Kidney glomerular epithelial cell (primary cell): ENCODE measurements at places on chromosomes 6 and 20.

- no peak for DNase-seq
These were observed 29.1 kb downstream of the DDX27 start for GRCh38 chr20:49248301-49248700.

DNA sequence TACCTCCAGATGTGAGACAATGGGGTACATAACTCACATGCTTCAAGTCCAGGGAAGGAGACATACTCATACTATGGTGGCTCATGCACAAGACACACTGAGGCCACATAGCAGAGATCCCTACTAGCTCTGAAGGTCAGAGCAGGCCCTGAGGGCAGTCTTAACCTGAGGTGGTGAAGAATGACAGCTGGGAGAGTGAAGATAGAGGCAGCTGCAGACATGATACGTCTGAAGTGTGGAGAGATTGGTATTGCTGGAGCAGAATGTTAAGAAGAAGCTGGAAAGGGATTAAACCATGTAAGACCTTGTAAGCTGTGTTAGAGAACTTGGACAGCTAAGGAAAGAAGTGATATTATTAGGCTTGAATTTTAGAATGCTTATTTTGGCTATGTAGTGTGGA, 32.9 kb downstream of the PGM3 start:
- DNase-seq: no peak

GRCh38 chr20:43789593-43789992, 62.8 kb upstream of the GTSF1L start:
- DNase-seq: no peak

DNA sequence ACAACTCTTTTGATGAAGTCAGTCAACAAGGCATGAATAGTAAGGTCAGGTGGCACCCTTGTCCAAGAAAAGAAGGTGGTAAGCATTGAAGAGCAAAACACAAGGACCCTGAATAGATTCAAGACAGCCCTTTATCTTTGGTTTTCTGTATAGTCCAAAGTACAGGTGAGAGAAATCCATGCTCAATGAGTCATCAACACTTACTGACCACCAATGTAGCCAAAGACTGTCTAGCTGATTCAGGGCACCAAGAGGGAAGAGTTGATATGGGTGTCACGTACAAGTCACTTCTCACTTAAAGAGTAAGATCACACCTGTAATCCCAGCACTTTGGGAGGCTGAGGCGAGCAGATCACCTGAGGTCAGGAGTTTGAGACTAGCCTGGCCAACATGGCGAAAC, 528.3 kb downstream of the CD83 start:
- DNase-seq: no peak

DNA sequence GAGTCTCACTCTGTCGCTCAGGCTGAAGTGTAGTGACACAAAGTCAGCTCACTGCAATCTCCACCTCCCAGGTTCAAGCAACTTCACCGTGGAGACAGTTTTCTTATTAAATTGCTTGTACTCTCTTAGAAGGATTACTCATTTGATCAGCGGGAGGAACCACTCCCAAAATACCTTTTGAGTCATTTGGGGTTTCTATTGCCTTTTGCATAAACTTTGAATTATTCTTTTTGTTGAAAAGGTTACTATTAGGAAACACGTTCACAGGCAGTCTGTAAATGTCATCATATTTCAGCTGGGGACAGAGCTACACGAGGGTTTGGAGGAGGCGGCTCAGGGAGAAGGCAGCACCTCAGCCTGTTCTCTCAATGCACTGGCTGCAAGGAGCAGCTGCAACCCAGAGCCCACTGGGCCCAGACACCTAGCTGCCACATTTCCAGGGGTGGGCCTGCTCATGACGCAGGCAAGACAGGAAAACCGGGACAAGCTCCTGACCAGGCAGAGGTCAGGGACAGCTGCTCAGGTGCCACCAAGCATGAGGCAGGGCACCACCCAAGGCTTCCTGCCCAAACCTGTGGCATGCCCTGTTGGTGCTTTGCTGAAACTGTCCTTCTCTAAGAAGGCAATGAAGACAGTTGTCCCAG, 205.9 kb downstream of the BMP7 start:
- no peak for DNase-seq

DNA sequence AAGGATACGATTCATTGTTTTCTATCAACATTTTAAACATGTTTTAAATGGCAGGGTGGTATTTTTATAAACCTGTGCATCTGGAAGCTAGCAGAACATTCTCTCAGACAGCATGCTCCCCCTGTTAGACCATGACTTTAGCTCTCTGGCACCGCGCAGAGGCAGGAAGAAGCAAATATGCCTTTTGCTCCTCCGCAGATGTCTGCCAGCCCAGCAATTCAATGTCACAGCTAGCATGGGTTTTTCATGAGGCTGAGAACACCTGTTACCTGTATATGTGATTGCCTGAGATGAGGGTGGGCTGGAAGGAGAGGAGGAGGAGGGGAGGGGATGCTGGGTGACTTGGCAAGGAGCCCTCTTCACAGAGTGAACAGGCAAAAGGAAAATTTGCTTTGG, 6.7 kb downstream of the MTCH1 start:
- peak; percentile 18 for DNase-seq
